ENCODE measurements at places on chromosomes 12 and 14. TPM values are rescaled to one million over a fixed set of nuclear protein-coding genes. Genes with fewer than 3 reads are reported as not detected.

Gene MYF6
- total RNA-seq: not detected

GRCh38 chr12:79688376-79689060 lies 2.2 kb downstream of the PAWR start:
- DNase-seq: peak; percentile 46
- peak overlapping the region; percentile 89 for H3K4me3 ChIP-seq
- H3K27ac ChIP-seq: peak overlapping the region; percentile 88
- no peaks in the 10 kb centered on the region for H3K27me3 ChIP-seq
- peaks cover 47% of the 10 kb centered on the region for H3K4me1 ChIP-seq
- H3K36me3 ChIP-seq: peaks cover 30% of the 10 kb centered on the region

- H3K36me3 ChIP-seq: no peaks in the 10 kb centered on the region
- H3K4me3 ChIP-seq: no peak overlapping the region
- H3K27me3 ChIP-seq: no peaks in the 10 kb centered on the region
Observed at GRCh38 chr14:83958359-83958758, 1571.6 kb upstream of the FLRT2 start.

GRCh38 chr14:101230851-101231550 lies 327.5 kb upstream of the RTL1 start:
- no peaks in the 10 kb centered on the region for H3K27me3 ChIP-seq
- no peak for DNase-seq
- H3K4me3 ChIP-seq: no peak overlapping the region
- H3K4me1 ChIP-seq: no peaks in the 10 kb centered on the region
- no peak overlapping the region for H3K27ac ChIP-seq

DNA sequence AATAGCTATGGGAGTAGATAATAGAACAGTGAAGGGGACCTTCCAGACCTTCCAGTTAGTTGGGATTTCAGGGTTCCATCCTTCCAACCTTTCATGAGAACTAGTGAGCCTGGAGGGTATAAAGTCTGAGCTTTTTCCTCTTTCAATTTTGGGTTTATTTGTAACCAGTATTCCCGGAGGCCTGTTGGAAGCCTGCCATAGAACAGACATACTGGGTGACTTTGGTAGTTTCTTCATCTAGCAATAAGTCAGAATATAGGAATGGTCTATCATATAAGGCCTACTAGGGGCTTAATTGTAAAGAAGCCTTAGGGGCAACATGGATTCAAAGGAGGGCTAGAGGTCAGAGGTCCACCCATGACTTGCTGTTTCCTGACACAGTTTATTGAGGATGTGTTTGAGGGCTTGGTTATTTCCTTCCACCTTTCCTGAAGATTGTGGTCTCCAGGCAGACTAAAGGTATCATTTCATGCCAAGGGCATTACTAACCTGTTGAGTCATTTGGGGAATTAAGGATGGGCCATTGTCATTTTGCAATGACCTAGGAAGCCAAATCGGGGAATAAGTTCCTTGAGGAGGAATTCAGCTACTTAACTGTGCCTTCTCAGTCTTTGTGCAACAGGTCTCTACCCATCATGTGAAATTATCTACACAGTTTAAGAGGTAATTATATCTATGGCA lies 410.3 kb downstream of the SLC6A15 start:
- H3K36me3 ChIP-seq: no peaks in the 10 kb centered on the region
- H3K4me1 ChIP-seq: no peaks in the 10 kb centered on the region
- no peak for DNase-seq
- no peaks in the 10 kb centered on the region for H3K27me3 ChIP-seq
- no peak overlapping the region for H3K27ac ChIP-seq

- no peaks in the 10 kb centered on the region for H3K36me3 ChIP-seq
- peak overlapping the region; percentile 36 for H3K4me3 ChIP-seq
- peaks cover 45% of the 10 kb centered on the region for H3K27me3 ChIP-seq
- H3K4me1 ChIP-seq: peaks cover 10% of the 10 kb centered on the region
Observed at GRCh38 chr12:51846911-51847642, 1.4 kb downstream of the FIGNL2 start.
